Activated naive CD8-positive, alpha-beta T cell treated with anti-CD3 and anti-CD28 coated beads, Interleukin-2, amount 10 ng/mL, durations not matched to agents 7 days and 5 days (primary cell): ENCODE measurements at places on chromosomes 2 and 18.

DNA sequence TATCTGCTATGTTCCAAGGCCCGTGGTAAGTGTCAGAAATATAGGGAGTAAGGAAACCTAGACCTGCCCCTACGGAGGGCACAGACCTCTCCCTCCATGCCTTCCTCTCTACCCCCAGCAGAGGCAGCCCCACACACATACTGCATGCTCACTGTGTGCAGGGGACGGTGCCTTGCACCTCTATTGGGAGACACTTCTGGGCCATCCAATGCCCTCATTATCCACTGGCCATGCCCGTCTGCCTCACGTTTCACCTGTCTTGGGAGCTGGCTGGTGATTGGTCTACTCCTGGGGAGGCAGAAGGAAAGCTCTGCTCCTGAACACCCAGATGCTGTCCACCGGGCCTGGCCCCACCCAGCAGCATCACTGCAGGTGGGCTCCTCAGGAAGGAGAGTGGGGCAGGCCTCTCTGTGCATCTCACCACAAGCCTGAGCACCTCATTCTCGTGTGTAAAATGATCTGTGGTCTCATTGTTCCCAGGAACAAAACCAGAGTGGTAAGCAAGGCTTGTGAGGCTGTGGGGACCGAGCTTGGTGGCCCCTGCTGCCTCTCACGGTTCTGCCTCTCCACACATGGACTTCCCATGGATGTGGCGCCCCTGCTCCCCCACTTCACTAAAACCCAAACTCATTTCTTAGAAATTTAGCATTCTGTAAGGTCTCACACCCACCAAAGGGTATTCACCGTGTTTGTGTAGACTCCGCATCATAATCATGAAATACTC lies 312.5 kb upstream of the HS6ST1 start:
- peaks cover 11% of the 10 kb centered on the region for H3K4me1 ChIP-seq
- H3K27ac ChIP-seq = no peak overlapping the region
- H3K27me3 ChIP-seq = peaks cover 54% of the 10 kb centered on the region
- no peaks in the 10 kb centered on the region for H3K36me3 ChIP-seq
- no peak overlapping the region for H3K4me3 ChIP-seq

GRCh38 chr2:241485172-241485911 lies 23.0 kb downstream of the STK25 start:
- H3K27me3 ChIP-seq = peaks cover 3% of the 10 kb centered on the region
- no peak overlapping the region for H3K4me3 ChIP-seq
- no peak for DNase-seq
- no peaks in the 10 kb centered on the region for H3K36me3 ChIP-seq
- H3K27ac ChIP-seq = no peak overlapping the region

GRCh38 chr2:28201671-28202180 lies 190.9 kb upstream of the FOSL2 start:
- no peak for DNase-seq
- H3K4me1 ChIP-seq = peaks cover 6% of the 10 kb centered on the region
- no peaks in the 10 kb centered on the region for H3K27me3 ChIP-seq

- H3K4me3 ChIP-seq = no peak overlapping the region
- H3K36me3 ChIP-seq = no peaks in the 10 kb centered on the region
- H3K27ac ChIP-seq = no peak overlapping the region
- H3K4me1 ChIP-seq = no peaks in the 10 kb centered on the region
- H3K27me3 ChIP-seq = no peaks in the 10 kb centered on the region
Measured at GRCh38 chr2:119463136-119463535, 31.5 kb downstream of the TMEM37 start.

GRCh38 chr18:69000366-69000765 lies 202.5 kb downstream of the CCDC102B start:
- H3K36me3 ChIP-seq = no peaks in the 10 kb centered on the region
- no peak overlapping the region for H3K27ac ChIP-seq
- no peak overlapping the region for H3K4me3 ChIP-seq
- DNase-seq = no peak
- H3K27me3 ChIP-seq = no peaks in the 10 kb centered on the region
- H3K4me1 ChIP-seq = no peaks in the 10 kb centered on the region

DNA sequence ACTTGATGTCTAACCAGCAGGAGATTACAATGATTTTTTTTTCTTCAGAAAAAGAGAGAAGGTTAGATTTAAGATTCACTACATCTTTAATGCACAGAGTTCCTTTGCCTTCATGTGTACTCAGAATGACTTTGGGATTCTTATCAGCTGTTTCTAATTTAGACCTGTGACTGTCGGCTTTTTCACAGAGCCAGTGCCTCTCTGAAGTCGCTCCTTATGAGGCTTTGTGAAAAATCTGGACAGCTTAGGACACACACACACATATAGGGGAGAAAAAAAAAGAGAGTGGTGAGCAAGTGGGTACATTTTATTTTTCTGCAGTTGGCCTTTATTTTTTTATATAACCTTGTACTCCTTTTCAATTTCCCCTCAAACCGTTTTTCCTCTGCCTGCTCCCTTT lies 893.1 kb upstream of the CELF4 start:
- H3K27ac ChIP-seq = no peak overlapping the region
- H3K4me1 ChIP-seq = no peaks in the 10 kb centered on the region
- no peak overlapping the region for H3K4me3 ChIP-seq
- H3K27me3 ChIP-seq = no peaks in the 10 kb centered on the region
- DNase-seq = no peak

- no peaks in the 10 kb centered on the region for H3K36me3 ChIP-seq
- H3K27me3 ChIP-seq = peaks cover 4% of the 10 kb centered on the region
- no peak for DNase-seq
- no peak overlapping the region for H3K27ac ChIP-seq
- H3K4me1 ChIP-seq = no peaks in the 10 kb centered on the region
Measured at GRCh38 chr2:118723394-118723793, 124.1 kb downstream of the EN1 start.

DNA sequence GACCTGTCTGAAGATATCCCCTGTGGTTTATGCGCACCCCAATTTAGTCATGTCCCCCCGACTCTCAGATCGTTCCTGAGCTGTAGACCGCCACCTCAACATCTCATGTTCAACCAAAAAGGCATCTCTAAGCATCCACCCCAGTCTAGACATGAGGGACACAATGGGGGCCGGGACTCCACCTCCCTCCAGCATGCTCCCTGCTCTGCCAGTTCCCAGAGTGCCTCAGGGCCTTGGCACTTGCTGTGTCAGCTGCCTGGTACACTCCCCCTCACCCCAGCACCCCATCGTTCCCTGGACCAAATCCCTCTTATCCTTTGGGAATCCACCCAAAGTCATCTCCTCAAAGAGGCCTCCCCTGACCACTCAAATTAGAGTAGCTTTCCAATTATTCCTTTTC lies 22.2 kb downstream of the TNS1 start:
- no peak overlapping the region for H3K4me3 ChIP-seq
- peaks cover 4% of the 10 kb centered on the region for H3K27me3 ChIP-seq
- no peaks in the 10 kb centered on the region for H3K36me3 ChIP-seq

GRCh38 chr2:96875498-96876268 lies 5.8 kb upstream of the SEMA4C start:
- no peaks in the 10 kb centered on the region for H3K36me3 ChIP-seq
- no peak overlapping the region for H3K27ac ChIP-seq
- no peak for DNase-seq
- peaks cover 4% of the 10 kb centered on the region for H3K27me3 ChIP-seq
- no peak overlapping the region for H3K4me3 ChIP-seq

DNA sequence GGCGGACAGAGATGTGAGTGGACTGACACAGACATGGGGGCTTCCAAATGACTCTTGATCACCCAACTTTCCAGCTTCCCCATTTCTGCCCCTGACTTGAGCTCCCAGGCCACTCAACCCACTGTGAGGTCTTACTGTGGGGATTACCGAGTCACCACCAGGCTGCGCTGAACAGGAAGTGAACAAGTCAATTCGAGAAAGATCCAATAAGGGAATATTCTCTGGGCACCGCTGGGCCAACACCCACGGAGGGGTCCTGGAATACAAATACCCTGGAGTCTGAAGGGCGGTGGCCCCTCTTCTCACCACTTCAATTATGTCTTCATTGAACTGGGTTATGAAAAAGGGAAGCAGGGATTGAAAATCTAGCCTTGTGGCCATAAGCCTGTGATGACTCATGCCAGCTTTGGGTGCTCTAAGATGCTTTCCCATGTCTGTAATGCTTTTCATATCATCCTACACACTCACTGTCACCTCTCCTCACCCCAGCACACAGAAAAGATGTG lies 37.7 kb downstream of the BCL11A start:
- H3K36me3 ChIP-seq = no peaks in the 10 kb centered on the region
- no peak overlapping the region for H3K27ac ChIP-seq
- peaks cover 7% of the 10 kb centered on the region for H3K4me1 ChIP-seq
- DNase-seq = no peak
- H3K4me3 ChIP-seq = no peak overlapping the region

- no peak overlapping the region for H3K4me3 ChIP-seq
- no peaks in the 10 kb centered on the region for H3K4me1 ChIP-seq
- DNase-seq = no peak
- no peaks in the 10 kb centered on the region for H3K27me3 ChIP-seq
- no peak overlapping the region for H3K27ac ChIP-seq
- H3K36me3 ChIP-seq = no peaks in the 10 kb centered on the region
Measured at GRCh38 chr2:121197369-121198091, 87.5 kb downstream of the TFCP2L1 start.

DNA sequence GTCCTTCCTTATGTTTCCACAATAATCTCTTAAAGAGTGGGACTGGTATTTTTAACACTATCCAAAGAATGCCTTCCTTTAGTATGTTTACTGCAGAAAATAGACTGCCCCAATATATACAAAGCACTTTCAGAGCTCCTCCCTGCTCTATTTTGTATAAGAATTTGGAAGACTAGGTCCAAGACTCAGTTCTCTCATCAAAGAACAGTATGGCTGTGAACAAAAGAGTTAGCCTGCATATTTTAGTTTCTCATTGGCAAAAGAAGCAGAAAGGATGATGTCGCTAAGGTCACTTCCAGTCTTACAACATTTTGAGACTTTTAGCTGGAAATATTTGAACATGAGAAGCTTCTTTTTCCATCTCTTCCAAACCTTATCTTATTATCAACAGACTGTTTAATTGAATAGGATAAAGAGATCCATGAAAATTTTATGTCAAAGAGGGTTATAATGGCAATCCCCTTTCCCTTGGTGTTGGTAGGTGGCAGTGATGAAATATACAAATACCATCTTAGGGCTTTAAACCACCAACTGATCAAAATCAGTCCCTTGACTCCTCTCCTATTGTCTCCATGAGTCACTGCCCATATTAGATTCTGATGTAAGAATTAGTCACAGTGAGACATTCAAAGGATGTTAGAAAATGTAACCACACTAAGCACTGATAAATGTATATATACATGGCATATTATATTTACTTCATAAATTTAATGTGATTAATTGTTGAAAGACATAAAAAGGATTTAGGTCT lies 266.9 kb upstream of the DSEL start:
- no peaks in the 10 kb centered on the region for H3K27me3 ChIP-seq
- no peak for DNase-seq
- no peak overlapping the region for H3K4me3 ChIP-seq
- H3K27ac ChIP-seq = no peak overlapping the region
- H3K4me1 ChIP-seq = no peaks in the 10 kb centered on the region

- no peaks in the 10 kb centered on the region for H3K36me3 ChIP-seq
- no peak for DNase-seq
- no peaks in the 10 kb centered on the region for H3K27me3 ChIP-seq
- H3K4me1 ChIP-seq = no peaks in the 10 kb centered on the region
Measured at GRCh38 chr2:149747456-149747855, 159.9 kb upstream of the MMADHC start.

DNA sequence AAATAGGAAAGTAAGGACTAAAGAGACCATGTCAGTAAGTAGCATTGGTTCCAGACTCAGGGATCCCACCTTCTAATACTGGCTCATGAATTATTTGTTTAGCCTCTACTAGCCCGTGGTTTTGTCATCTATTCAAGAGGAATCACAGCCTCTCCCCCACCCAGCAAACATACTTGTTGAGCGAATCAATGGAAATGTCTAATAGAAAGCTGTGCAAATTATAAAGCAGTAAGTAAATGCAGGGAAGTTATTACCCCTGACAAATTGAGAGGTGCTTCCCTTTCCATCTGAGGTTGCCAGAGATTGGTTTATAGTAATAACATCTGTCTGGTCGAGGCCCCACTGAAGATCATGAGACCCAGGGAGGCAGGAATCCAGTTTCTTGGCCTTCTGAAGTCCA lies 219.3 kb upstream of the OSR1 start:
- H3K36me3 ChIP-seq = no peaks in the 10 kb centered on the region
- no peak overlapping the region for H3K27ac ChIP-seq
- no peak for DNase-seq
- H3K27me3 ChIP-seq = peaks cover 10% of the 10 kb centered on the region

- H3K4me1 ChIP-seq = no peaks in the 10 kb centered on the region
- H3K27ac ChIP-seq = no peak overlapping the region
- no peaks in the 10 kb centered on the region for H3K27me3 ChIP-seq
Measured at GRCh38 chr2:62265106-62265505, 69.2 kb downstream of the B3GNT2 start.

DNA sequence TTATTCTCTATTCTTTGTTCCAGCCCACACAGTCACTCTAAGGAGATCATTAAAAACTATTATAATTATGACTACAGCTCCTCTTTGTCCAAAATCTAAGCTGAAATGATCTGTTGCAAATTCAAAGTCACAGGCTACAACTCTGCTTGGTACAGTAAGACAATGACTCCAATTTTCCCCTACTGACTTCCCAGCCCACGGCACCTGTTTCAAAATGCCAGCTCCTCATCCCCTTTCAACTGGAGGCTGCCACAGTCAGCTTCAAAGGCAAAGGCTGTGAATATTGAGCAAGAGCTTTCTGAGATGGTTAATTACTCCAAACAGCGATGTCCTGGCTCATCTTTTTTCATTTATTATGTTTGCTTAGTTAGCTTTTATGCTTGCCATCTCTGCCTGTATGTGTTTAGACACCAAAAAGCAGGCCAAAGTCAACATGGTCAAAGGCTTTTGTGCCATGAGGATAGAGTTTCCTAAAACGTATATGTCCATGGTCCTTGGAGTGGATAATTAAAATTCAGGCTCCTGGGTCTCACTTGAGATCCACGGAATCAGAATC lies 141.1 kb downstream of the DOCK10 start:
- no peak overlapping the region for H3K4me3 ChIP-seq
- H3K36me3 ChIP-seq = peaks cover 49% of the 10 kb centered on the region
- no peak for DNase-seq
- no peak overlapping the region for H3K27ac ChIP-seq
- peaks cover 40% of the 10 kb centered on the region for H3K4me1 ChIP-seq

DNA sequence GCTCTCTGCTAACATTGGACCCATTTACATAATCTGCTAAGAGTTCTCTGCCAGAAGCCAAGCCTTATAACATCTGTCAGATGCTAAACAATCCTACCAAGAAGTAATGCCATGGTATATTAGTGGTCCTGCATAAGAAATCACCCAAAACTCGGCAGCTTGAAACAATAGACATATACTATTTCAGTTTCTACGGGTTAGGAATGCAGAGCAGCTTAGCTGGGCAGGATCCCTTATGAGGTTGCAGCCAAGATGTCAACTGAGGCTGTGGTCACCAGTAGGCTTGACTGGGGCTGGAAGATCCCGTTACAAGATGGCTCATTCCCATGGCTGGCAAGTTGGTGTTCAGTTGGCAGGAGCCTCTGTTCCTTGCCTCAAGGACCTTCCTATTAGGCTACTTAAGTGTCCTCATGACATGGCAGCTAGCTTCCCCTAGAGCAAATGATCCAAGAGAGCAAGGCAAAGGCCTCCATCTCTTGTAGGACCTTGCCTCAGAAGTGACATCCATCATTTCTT lies 25.1 kb upstream of the SOS1 start:
- H3K36me3 ChIP-seq = peaks cover 15% of the 10 kb centered on the region
- no peak overlapping the region for H3K4me3 ChIP-seq
- H3K27ac ChIP-seq = no peak overlapping the region
- no peaks in the 10 kb centered on the region for H3K27me3 ChIP-seq

GRCh38 chr2:66516499-66516898 lies 81.6 kb downstream of the MEIS1 start:
- no peaks in the 10 kb centered on the region for H3K27me3 ChIP-seq
- no peak for DNase-seq
- H3K27ac ChIP-seq = no peak overlapping the region
